ENCODE measurements at places on chromosomes 12 and 14. TPM values are rescaled to one million over a fixed set of nuclear protein-coding genes. Genes with fewer than 3 reads are reported as not detected.

DNA sequence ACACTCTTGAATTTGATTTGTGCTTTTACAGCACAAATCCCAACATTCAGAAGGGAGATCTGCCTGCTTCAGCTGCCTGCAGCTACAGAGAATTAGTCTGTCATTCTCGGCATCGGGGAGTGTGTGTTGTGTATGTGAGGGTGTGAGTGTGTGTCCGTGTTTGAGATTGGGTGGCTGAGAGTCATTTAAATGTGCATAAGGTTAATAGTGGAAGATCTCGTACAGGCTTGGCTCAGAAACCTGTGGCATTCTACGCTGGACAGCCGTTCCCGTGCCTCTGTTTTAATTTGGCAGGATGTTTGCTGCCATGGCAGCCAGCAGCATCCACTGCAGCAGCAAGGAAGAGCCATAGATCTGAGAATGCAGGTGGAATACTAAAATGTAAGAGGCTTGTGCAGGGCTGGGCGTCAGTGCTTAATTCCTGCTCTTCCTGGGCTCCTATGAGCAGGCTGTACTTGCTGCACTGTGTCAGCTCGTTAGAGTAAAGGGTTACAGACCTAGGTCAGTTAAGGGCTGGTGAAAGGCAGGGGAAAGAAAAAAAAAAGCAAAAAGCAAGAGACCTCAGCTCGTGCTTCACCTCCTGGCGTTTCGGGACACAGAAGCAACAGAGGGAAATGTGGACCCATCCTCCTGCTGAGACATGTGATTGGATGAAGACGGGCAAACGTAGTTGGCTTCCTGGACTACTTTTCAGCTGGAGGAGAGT lies 205.4 kb downstream of the NAV3 start:
- no peak for DNase-seq

DNA sequence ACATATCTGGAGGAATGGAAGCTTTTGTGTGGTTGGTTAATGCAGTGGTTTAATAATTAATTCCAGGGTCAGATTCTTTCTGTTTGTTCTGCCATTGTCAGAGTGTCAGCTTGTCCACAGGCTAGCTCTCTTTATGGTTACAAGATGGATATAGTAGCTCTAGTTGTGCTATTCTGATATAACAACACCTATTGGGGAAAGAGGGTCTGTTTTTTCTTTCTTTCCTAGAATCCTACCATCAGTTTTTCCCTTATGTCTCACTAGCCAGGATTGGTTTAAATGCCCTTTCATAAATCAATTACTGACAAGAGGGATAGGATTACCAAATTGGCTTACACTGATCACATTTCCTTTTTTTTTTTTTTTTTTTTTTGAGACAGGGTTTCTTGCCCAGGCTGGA lies 27.8 kb downstream of the CNOT2 start:
- DNase-seq, result no peak

Gene KRT81
- not detected for total RNA-seq

Gene SLC25A47
- total RNA-seq, result not detected

- no peak for DNase-seq
Observed at GRCh38 chr12:49104822-49105221, 5.8 kb downstream of the LMBR1L start.

GRCh38 chr12:124967016-124967739 lies 21.8 kb downstream of the DHX37 start:
- DNase-seq, result no peak

DNA sequence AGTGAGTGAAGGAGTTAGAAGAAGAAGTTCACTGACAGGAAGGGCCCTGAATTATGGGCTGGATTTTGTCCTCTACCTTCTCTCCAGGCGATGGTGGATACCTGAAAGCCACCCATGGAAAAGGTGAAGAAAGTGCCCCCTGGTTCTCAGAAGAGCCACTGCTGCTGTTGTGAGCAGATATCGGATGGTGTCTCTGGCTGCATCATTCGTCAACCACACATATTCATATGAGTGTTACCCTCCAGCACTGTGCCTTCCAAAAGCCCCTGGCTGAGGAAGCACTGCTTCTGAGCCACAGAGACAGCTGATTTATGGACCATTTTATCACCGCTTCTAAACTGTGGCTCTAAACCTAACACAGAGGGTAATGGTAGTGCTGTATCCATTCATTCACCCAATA lies 2.0 kb upstream of the ACTN1 start:
- DNase-seq, result no peak

GRCh38 chr12:87378526-87378925 lies 650.7 kb downstream of the C12orf50 start:
- no peak for DNase-seq

Gene SUPT16H
- 52.6 TPM for total RNA-seq

GRCh38 chr14:52042371-52043289 lies 26.2 kb downstream of the NID2 start:
- no peak for DNase-seq

Gene TMBIM4
- 146 TPM for total RNA-seq

GRCh38 chr14:99509871-99510555 lies 28.8 kb downstream of the CCNK start:
- DNase-seq, result no peak

- no peak for DNase-seq
Observed at GRCh38 chr12:44384136-44384535, 492.0 kb downstream of the NELL2 start.

GRCh38 chr12:65139389-65139788 lies 18.3 kb upstream of the WIF1 start:
- no peak for DNase-seq
